CD4-positive, alpha-beta T cell treated with Interleukin-1 beta for 1 hour (primary cell): ENCODE measurements at places on chromosomes 1 and 21.

DNA sequence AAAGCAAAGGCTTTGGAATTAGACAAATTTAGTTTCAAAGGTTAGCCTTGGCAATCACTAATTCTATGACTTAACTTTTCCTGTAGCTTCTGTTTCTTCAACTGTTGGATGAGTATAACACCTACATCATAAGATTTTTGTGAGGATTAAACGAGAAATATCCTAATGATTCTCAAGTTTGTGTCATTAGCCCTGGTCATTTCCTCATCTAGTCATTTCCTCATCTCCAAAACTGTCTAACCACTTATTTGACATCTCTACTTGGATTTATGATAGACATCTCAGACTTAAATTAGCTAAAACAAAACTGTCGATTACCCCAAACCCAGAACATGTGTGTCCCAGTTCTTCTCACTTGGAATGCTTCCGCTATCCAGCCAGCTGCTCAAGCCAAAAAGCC, 80.2 kb upstream of the CHODL start:
- no peak for DNase-seq

GRCh38 chr1:229001467-229002011, 266.3 kb downstream of the RHOU start:
- DNase-seq, result no peak

- DNase-seq, result no peak
Observed at GRCh38 chr1:115811140-115811828, 29.6 kb downstream of the NHLH2 start.

DNA sequence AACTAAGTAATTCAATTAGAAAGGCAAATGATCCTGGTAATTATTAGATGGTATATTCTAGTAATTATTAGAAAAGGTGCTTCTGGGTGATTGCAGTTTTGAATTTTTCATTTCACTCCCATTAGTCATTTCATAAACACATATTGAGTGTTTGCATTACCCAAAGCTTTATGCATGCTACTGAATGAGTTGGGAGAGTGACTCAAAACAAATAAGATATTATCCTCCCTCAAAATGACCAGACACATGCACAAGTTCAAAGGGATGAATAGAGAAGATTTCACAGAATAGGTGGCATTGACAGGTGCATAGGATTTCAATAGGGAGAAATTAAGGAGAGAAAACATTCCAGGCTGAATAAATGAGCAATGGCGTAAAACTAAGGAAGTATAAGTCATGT, 84.7 kb downstream of the PHTF1 start:
- no peak for DNase-seq

DNA sequence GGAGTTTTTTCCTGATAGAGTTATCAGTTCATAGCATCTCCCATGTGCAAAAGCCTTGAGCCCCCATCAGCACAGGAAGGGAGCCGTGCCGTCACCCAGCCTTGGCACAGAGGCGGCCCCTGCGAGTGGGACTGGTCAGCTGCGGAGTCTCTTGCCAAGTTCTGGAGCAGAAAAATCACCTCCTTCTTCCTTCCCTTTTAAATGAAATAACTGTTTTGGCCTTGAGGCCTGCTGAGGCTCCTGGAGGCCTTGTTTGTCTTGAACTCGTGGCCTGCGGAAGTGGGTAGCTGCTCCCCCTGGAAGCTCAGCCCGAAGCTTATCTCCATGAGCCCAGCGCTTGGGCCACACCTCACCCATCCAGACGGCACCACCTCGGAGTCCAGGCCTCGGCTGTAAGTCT, 145.7 kb upstream of the TMEM51 start:
- DNase-seq, result no peak

DNA sequence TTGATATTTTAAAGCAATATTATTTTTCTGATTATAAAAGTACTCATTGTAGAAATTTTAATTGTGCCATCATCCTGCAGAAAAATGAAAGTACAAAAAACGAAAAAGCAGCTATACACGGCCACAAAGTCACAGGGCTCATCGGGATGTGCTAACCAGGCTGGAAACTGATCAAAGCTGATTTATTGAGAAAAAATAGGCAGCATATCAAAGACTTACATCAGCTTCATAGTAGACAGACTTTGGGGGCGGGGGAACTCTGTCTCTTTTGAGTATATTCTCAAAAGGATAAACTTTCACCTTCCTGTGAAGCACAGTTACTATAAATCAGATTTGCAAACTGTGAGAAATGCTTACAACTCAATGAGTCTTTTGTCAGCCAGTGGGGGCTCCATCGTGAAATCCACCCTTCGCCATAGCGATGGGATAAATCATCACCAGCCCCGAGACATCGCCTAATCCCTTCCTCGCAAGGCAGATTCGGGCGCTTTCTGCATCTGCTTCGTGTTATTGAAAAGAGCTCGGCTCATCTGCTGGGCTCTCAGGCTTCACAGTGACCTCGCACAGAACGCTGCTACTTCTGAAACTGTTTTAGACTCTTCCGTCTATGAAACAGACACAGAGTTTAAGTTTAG, 69.2 kb upstream of the ERG start:
- no peak for DNase-seq

- DNase-seq, result no peak
Observed at GRCh38 chr1:110356379-110356778, 17.2 kb downstream of the RBM15 start.

- DNase-seq, result peak; percentile 7
Observed at GRCh38 chr1:107877745-107878144, 87.2 kb downstream of the VAV3 start.

DNA sequence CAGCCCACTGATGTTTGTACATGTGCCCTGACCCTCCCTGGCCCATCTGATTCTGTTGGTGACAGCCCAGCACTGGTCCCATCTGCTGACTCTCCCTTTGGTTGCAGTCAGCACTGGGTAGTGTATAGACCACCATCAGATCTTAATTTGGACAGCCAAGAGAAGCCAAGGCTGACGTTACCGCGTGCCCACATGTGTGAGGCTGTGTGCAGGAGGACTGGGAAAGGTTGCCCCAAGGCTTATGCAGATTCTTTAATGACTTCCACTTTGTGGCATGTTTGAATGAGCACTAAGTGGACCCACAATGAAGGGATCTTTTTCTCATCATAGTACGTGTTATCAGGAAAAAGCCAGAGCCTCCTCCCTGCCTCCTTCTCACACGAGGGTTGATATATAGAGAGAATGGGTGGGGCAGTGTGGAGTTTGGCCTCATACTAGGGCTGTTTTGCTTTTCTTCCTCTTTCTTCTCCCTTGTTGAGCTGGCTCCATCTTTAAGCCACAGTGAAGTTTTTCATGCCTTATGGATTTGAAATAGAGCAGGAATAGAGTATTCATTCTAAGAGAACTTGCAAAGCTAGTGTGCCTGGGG, 93.5 kb downstream of the NAV1 start:
- no peak for DNase-seq

DNA sequence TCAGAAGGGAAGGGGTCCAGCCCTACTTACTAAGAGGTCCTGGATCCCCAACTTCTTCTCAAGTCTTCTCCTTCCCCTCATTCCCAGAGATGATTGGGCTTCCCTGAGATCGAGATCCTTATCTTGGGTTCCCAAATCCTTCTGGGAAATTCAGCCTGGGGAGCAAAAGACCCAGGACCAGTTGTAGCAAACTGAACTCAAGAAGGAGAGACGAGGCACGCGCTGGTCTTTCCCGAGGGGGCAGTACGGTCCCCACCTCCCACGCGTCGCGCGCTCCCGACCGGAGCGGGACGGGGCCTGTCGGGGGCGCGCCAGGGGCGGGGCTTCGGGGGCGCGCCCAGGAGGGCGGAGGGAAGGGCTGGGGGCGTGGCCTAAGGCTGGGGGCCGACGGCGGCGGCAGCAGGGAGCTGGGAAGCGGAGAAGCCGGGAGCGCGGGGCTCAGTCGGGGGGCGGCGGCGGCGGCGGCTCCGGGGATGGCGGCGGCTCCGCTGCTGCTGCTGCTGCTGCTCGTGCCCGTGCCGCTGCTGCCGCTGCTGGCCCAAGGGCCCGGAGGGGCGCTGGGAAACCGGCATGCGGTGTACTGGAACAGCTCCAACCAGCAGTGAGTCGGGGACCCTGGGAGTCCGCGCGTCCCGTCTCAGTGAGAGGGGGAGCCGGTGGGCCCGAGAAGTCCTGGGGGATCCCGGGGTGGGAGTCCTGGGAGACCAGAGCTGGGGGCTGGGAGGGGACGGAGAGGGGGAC, at the start of gene EFNA3:
Gene EFNA3, plus strand, starts transcription at position 369 of the 741 bp plus-strand sequence. Its CDS starts 105 bp downstream, at position 474.
- peak; percentile 73 for DNase-seq

DNA sequence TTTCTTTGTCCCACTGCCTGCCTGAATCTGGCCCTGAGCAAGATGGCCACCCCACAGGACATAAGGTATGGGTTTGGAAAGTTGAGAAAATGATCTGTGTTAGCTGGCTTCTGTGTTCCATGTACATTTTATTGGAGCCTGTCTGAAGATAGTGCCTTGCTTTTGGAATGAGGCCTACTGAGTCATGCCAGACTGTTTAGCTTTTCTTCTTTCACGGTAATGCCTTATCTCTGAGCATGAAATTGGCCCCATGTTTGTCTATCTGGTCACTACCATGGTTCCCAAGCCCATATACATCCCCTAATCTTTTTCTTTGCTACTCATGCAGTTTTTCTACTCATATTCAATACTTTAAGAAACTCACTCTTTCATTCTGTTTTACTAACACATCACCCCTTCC, 85.1 kb upstream of the LMO4 start:
- DNase-seq, result no peak

GRCh38 chr1:52862666-52863458, 20.3 kb downstream of the ZYG11A start:
- DNase-seq, result no peak

DNA sequence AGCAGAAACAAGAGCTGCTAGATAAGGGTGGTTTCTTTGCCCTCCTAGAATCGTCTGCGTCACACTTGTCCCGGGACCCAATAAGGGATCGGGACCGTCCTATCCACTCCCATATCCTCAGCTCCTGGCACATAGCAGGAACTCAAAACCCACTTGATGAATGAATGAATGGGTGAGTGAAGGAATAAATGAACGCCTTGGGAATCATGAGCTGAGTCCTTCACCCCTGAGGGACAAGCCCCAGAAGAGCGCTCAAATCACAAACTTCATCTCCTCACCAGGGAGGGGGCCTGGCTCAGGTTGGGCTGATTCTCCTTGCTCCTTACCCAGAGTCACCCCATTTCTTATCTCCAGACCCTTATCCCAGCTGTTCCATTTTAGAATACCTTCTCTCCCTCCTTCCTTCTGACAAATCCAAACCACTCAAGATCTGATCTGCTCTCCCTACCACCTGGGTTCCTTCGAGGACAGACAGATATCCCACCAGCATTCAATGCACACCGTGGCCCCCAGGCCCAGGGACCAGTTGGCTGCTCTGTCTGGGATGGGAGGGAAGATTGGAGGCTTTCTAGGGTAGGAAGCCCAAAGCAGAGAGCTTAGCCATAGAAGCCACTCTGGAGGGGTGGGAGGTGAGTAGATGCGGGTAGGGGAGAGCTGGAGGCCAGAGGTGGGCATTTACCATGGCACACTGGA, 643 bp upstream of the MOB3C start:
- no peak for DNase-seq

DNA sequence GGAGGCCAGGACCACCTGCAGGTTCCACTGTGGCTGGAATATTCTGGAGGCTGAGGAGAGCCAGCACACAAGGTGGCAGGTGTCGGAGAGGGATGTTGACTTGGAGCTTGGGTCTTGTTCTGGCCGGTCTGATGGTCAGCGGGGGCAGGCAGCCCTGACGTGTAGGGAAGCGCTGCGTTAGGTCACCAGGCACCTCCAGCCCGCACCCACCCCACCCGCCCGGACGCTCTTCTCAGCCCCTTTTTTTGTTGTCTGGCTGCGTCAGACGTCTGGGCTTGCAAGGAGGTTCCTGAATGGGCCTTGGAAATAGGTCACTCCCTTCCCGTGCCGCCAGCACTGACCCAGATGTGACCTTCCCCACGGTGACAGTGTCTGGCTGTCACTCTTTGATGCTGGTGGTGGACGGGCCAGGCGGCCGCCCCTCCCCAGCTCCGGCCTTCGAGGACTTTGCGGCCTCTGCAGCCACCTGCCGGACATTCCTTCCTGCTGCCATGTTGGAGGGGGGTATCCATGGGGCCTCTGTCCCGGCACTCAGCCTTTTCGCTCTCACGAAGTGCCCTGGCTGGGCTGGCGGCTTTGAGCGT, 30.1 kb downstream of the SPSB1 start:
- no peak for DNase-seq

DNA sequence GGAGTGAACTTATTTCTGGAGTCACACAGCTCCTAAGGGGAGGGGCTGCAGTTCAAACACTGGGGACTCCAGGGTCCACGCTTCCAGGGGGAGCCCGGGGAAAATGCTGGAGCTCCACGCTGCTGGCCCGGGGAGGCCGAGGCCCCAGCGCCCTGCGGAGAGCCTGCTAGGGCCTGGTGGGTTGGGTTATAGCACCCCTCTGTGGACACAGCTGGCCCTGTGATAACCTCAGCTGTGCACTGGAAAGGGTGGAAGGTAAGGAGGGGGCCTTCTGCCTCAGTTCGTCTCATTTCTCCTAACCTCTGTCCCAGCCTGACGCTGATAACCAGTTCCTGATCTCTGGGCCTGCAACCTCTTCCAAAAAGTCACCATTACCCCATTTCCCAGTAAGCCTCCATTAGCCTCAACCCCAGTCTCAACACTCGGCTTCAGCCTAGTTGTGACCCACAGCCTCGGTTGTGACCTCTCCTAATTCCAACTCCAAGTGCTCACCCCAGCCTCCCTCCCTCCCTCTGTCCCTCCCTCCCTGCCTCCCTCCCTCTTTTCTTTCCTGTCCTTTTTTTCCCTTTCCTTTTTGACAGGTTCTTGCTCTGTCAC, 7.1 kb downstream of the NBL1 start:
- peak; percentile 63 for DNase-seq

DNA sequence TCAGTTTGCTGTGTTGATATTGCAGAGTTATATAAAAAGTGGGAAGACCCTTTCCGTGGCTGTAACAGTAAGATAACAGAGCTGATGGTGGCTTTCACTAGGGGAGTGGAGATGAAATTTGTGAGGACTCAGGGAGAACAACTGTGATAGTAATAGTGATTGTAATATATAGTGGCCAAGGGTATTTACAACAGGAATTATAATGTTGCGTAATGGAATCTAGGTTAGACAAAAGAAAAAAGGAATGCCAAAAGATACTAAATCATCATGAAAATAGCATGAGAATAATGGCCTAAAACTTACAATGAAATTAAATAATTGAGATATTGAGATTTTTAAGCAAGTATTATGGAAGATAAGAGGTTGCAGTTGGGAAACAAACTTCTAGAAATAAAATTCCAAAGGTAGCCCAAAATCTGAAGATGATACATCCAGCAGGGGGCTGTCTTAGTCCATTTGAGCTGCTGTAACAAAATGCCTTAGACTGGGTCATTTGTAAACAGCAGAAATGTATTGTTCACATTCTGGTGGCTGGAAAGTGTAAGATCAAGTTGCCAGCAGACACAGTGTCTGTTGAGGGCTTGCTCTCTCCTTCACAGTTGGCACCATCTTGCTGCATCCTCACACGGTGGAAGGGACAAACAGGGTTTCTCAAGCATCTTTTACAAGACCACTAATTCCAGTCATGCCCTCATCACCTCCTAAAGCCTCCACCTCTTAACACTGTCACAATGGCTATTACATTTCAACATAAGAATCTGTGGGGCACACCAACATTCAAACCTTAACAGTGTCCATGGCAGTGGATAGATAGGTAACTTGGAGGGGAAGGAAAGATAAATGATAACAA, 711.2 kb downstream of the MRPL39 start:
- no peak for DNase-seq

GRCh38 chr1:16026723-16027484, 5.1 kb downstream of the CLCNKA start:
- DNase-seq, result peak; percentile 21
